Activated T-helper 17 cell treated with anti-CD3 and anti-CD28 coated beads, Interleukin-2, amount 50 U/mL, for 72 hours (primary cell): ENCODE measurements at places on chromosomes 13 and 19.

DNA sequence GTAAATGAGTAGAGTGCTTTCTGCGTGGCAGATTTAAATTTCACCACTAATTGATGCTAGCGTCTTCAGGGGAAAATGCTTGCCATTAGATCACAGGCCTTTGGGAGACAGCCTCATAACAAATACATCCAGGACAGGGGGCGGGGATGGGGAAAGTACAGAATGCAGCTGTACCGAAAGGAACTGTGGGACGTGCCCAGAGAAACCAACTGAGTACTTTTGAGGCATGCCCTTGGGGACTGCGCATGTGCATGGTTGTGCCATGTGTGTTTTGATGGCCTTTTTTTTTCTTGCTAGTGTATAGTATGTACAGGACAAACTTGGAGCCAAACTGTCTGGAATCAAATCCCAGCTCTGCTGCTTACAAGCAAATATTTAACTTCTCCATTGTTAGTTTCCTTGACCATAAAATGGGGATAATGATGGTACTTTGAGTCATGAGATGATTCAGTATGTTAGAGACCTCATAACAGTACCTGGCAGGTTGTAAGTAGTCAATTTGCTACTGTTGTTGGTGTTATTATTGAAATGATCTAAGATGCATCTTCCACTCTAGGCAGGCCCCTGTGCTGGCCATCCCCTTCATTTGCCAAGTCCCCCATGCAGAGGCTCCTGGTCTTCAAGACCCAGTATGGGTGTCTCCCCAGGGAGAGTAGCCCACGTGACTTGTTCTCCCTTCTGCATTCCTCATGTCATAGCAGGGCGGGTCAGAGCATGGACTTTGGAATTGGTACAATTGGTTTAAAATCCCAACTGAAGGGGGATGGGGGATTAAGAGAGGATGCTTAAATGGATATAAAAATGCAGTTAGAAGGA lies 68.3 kb upstream of the NPAS1 start:
- H3K4me1 ChIP-seq: peaks cover 59% of the 10 kb centered on the region
- peak; percentile 83 for ATAC-seq
- H3K27me3 ChIP-seq: no peaks in the 10 kb centered on the region
- H3K4me3 ChIP-seq: peak overlapping the region; percentile 69
- peaks cover 10% of the 10 kb centered on the region for H3K36me3 ChIP-seq

- no peaks in the 10 kb centered on the region for H3K27me3 ChIP-seq
- H3K4me3 ChIP-seq: no peak overlapping the region
- no peaks in the 10 kb centered on the region for H3K4me1 ChIP-seq
- no peak for ATAC-seq
- no peaks in the 10 kb centered on the region for H3K36me3 ChIP-seq
- H3K27ac ChIP-seq: no peak overlapping the region
Observed at GRCh38 chr13:104281910-104282309, 1215.7 kb upstream of the SLC10A2 start.

DNA sequence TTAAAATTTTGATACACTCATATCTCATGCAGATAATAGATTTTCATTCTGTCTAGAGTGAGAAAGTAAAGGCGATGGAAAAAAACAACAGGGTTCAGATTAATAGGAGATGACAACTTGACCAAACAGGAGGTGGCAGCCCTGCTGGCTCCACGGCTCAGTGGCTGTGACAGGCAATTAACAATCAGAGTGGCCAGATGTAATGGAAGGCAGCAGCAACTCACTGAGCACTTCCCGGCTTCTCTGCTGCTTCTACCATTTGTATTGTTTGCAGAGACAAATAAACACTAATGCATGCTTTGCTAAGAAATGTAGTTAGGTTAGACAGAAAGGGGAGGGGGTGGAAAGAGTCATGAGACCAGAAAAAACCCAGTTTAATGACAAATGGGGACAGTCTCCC lies 473.0 kb upstream of the SLC10A2 start:
- no peak for ATAC-seq
- H3K4me1 ChIP-seq: no peaks in the 10 kb centered on the region
- H3K36me3 ChIP-seq: no peaks in the 10 kb centered on the region

DNA sequence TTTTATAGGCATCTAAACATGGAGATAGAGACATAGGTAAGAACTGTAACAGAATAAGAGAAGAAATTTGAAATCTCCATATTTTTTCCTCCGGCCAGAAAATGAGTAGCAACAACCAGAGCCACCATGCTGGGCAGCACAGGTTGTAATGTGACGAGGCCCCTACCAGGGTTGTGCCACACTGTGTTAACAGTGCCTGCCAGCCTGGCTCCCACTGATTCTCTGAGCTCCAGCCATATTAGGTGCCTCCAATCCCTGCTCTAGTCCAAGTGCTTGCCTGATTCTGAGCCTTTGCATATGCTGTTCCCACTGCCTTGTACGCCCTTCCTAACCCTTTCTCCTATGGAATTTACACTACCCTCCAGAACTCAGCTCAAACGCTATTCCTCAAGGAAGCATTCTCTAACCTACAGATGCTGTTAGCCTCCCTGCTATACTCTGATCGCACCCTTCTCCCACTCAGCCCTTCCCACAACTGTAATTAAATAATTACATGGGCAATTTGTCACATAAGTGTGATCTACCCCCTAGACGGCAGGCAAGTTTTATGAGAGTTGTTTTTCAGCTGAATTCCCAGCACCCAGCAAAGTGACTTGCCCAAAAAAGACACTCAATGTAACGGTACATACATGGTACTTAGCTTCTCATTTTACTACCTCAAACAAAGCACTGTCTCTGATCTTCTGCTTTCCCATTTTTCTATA lies 37.6 kb upstream of the STARD13 start:
- peaks cover 6% of the 10 kb centered on the region for H3K27me3 ChIP-seq
- H3K36me3 ChIP-seq: no peaks in the 10 kb centered on the region
- no peaks in the 10 kb centered on the region for H3K4me1 ChIP-seq
- no peak for ATAC-seq
- no peak overlapping the region for H3K4me3 ChIP-seq
